Glomerular endothelial cell (primary cell): ENCODE measurements at places on chromosomes 6 and 20. TPM values are rescaled to one million over a fixed set of nuclear protein-coding genes. Genes with fewer than 3 reads are reported as not detected.

Gene RAET1G
- 0.58 TPM in 1 of 2 replicates, not detected in the other for total RNA-seq

Gene DACT2
- not detected in 2 replicates for total RNA-seq

Gene IL17F
- total RNA-seq, result not detected in 2 replicates

- no peak for DNase-seq
These were observed 3.3 kb downstream of the FGD2 start for GRCh38 chr6:37008484-37009465.

DNA sequence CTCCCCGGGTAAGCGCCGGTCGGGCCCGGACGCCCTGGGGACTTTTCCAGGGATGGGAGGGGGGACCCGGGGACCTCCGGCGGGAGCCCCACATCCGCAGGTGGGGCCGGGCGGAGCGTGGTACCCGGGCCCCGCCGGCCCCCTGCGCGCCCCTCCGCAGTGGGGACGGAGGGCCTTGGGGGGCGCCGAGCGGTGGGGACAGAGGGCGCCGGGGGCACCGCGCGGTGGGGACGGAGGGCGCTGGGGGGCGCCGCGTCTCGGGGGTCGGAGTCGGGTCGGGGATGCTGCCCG is 270 bp downstream of the PLEKHG1 start:
- DNase-seq, result no peak

- no peak for DNase-seq
These were observed 344.8 kb downstream of the THBS2 start for GRCh38 chr6:168908887-168909286.

GRCh38 chr20:51631011-51631950 is 88.8 kb upstream of the NFATC2 start:
- peak; percentile 100 for DNase-seq

DNA sequence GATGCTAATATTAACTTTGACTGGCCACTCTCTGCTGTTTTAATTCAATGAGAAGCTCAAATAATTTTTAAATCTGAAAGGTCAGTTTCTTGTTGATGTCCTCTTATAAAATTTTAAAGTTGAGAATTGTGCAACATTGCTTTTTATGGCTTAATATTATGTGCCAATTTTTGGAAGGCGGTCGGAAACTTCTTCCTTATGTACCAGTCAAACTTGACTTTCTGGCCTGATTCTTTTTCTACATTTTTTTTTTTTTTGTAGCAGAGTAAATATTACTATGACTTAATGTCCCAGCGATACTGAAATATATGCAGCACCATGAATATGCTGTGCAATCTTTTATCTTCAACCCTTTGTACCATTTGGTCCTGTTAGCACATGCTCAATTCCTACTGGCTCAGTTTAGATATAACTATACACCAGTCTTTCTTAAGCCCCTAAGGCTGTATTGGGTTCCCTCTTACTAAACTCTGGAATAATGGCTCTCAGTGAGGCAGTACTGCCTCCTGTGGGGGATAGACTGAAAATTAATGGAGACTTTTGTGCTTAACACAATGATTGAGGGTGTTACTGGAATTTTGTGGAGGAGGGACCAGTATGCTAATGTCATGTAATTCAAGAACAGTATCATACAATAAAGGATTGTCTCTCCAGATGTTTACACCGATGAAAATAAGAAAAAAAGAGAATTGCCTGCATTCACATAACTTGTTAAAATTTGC is 156.4 kb upstream of the SYNCRIP start:
- no peak for DNase-seq

- no peak for DNase-seq
These were observed 28.1 kb downstream of the TFAP2B start for GRCh38 chr6:50846852-50847155.

DNA sequence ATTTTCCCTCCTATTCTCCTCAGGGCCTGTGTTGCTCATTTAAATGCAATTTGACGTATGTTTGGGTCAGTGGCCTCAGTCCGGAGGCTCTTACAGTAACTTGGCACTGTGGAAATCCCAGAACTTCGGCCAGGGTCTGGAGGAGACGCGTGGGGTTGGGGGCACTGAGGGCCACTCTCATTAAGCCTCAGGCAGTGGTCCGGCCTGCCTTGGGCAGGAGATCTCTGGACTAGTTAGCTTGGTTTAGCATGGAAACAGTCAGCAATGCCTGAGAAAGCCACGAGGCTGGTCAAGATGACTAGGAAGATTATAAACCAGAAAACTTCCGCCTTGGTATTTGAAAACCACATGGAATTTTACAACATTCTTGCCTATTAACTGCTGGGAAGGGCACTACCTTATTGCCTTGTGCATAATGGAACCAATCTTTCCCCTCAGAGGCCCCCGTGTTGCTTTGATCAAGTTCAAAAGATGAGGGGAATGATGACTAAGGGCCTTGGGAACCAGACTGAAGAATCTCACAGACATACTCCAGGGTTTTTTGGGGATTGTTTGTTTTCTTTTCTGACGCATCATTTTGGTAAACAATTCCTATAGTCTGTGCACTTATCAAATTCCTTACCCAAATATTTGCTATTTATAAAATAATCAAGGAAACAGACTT is 206.0 kb upstream of the PREP start:
- DNase-seq, result peak; percentile 51
